ENCODE measurements at places on chromosomes 4 and X.

GRCh38 chr4:86846921-86847320 lies 2.3 kb downstream of the SLC10A6 start:
- H3K27ac ChIP-seq = no peak overlapping the region
- no peak overlapping the region for H3K4me3 ChIP-seq
- no peaks in the 10 kb centered on the region for H3K27me3 ChIP-seq

DNA sequence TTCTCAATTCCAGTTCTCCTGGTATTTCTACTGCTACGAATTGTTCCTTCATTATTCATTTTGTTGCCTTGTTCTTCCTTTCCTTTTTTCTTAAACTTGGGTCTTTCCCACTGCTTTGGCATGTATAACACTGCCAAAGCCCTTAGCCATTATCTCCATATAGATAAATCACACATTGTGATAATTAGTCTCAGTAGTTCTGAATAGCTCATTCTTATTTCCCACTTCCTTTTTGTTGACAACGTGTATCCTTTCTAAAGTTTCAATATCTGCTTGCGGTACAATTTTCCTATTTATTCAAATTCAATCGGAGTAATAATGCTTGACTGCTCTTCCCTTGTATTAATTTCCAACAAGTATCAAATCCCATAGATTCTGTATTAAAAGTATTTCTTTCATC lies 14.5 kb upstream of the CAMK2D start:
- H3K27ac ChIP-seq = no peak overlapping the region
- no peaks in the 10 kb centered on the region for H3K36me3 ChIP-seq
- no peak overlapping the region for H3K4me3 ChIP-seq

DNA sequence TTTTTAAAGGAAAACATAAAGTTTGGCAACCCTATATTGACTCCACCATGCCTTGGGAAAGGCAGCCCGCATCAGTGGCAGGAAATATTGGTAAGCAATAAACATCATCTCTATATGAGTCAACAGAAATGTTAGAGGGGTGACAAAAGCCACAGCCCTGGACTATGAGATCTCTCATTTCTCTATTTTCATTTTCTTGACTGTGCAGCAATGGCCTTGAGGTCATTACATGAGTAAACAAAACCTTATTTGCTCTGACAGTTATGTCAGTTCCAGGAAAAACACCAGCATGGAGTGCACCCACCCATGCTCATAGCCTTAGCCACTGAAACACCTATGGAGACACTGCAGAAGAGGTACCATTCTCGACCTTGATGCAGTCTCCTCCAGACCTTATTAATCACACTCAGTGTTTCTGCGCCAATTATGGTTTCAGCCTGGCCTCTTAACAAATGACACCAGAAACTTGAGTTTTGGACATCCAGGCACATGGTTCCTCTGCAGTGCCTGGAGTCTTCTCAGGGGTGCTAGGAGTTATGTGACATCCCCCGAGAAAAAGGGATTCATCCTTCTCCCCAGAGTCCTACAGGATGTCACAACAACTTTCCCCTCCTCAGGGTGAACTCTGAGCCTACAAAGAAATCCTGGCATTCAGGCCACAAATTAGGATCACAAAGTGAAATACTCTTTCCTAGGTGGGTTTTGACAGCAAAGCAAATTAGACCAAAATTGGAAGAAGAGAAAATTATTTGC lies 16.0 kb upstream of the HPGD start:
- no peak overlapping the region for H3K4me3 ChIP-seq
- no peaks in the 10 kb centered on the region for H3K4me1 ChIP-seq
- H3K27me3 ChIP-seq = no peaks in the 10 kb centered on the region

DNA sequence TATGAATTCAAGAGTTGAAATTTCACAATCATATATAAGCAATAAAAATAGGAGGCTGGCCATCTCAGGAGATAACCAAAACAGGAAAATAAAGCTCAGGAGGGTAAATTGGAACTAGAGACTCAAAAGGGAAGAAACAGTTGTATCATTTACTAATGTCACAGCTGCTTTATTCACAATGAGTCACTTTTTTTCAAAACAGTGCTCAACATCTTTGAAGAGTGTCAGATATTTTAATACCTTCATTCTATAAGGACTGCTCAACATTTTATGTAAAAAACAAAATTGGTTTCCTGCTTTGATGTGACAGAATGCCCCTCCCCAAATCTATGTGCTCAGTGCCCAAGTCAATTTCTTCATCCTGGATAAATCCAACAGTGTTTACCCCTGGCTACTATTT lies 97.7 kb downstream of the DDX60 start:
- H3K4me3 ChIP-seq = no peak overlapping the region
- peaks cover 9% of the 10 kb centered on the region for H3K36me3 ChIP-seq
- no peaks in the 10 kb centered on the region for H3K4me1 ChIP-seq
- no peak overlapping the region for H3K27ac ChIP-seq
- DNase-seq = no peak

DNA sequence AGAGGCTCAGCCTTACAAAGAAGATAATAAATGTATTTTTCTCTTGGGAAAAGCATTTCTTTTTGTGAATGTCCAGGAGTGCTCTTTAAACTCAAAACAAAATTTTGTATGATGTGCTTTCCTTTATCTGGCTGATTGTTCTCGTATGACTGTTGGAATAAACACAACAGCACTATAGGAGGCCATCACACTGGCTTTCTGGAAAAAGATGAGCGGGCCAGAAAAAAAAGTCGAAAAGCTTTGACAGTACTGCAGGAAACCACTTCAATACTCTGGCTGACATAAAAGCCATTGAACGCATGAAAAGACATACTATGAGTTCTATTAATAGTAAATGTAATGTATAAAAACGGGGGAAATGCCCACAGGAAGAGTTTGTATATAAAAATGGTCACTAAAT lies 64.7 kb upstream of the CTSO start:
- no peak overlapping the region for H3K4me3 ChIP-seq
- DNase-seq = no peak
- no peaks in the 10 kb centered on the region for H3K36me3 ChIP-seq
- H3K27ac ChIP-seq = no peak overlapping the region
- no peaks in the 10 kb centered on the region for H3K27me3 ChIP-seq

DNA sequence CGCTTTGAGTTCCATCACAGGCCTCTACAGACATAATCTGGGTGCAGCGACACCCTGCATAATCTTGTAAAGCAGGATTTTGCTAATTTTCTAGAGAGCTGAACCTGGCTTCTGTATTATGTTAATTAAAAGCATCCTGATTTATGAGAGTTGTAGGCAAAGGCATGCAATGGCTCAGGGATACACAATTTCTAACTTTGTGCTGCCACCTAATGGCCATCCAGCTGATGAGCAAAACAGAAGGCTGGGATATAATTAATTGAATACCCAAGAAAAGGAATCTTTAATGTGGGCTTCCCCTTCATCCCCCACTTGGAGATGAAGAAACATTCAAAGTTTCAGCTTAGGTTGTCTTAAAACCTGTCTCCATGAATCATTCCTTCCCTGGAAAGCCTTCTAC lies 78.1 kb downstream of the BMP15 start:
- DNase-seq = peak; percentile 22
- no peaks in the 10 kb centered on the region for H3K4me1 ChIP-seq
- H3K27me3 ChIP-seq = no peaks in the 10 kb centered on the region
- no peak overlapping the region for H3K4me3 ChIP-seq

- H3K27me3 ChIP-seq = no peaks in the 10 kb centered on the region
- no peaks in the 10 kb centered on the region for H3K4me1 ChIP-seq
- no peak overlapping the region for H3K27ac ChIP-seq
- no peak overlapping the region for H3K4me3 ChIP-seq
- H3K36me3 ChIP-seq = no peaks in the 10 kb centered on the region
- DNase-seq = no peak
These were observed 34.1 kb downstream of the SETD7 start for GRCh38 chr4:139521754-139522401.

DNA sequence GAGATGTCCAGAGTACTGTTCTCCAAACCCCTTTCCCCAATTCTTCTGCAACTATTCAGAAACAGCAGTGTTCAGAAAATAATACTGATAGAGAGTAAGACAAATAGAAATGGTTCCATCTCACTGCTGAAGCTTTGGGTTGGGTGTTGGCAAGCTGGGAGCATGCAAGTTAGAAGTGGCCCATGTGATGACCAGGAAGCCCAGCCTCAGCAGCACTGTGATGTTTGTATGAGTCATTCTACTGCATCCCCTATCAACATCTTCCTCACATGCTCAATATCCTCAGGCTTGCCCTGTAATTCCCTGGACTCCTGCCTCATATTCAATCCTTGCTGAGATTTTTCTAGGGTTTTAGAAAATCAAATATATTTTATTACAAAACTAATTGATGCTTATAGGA lies 96.5 kb downstream of the CHRDL1 start:
- DNase-seq = no peak
- no peaks in the 10 kb centered on the region for H3K27me3 ChIP-seq
- H3K4me1 ChIP-seq = no peaks in the 10 kb centered on the region
- H3K4me3 ChIP-seq = no peak overlapping the region
- H3K36me3 ChIP-seq = no peaks in the 10 kb centered on the region
- no peak overlapping the region for H3K27ac ChIP-seq

- DNase-seq = no peak
- no peaks in the 10 kb centered on the region for H3K27me3 ChIP-seq
- no peaks in the 10 kb centered on the region for H3K4me1 ChIP-seq
These were observed 25.6 kb upstream of the PLS3 start for GRCh38 chrX:115535421-115535820.

DNA sequence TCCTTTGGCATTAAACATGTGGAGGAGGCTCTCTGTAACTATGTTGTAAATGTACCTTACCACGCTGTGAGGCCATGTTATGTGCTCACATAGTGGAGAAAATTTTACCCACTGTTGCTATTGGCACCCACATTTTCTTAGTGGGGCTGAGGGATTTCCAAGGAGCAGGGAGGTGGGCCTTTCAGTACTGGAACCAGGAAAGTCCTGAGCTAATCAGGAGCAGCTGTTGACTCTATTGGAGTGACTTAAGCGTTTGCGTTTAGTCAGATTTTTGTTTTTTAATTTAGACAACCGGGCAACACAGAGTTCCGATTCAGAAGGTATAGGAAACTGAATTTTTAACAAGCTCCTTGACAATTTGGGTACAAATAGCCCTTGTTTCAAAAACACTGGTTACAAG lies 30.7 kb upstream of the WDR17 start:
- no peak for DNase-seq
- no peaks in the 10 kb centered on the region for H3K27me3 ChIP-seq
- H3K4me1 ChIP-seq = no peaks in the 10 kb centered on the region
- no peak overlapping the region for H3K27ac ChIP-seq
- H3K4me3 ChIP-seq = no peak overlapping the region

GRCh38 chr4:145957302-145957701 lies 18.7 kb upstream of the ZNF827 start:
- H3K36me3 ChIP-seq = no peaks in the 10 kb centered on the region
- no peaks in the 10 kb centered on the region for H3K4me1 ChIP-seq
- H3K27me3 ChIP-seq = no peaks in the 10 kb centered on the region
- no peak overlapping the region for H3K4me3 ChIP-seq

DNA sequence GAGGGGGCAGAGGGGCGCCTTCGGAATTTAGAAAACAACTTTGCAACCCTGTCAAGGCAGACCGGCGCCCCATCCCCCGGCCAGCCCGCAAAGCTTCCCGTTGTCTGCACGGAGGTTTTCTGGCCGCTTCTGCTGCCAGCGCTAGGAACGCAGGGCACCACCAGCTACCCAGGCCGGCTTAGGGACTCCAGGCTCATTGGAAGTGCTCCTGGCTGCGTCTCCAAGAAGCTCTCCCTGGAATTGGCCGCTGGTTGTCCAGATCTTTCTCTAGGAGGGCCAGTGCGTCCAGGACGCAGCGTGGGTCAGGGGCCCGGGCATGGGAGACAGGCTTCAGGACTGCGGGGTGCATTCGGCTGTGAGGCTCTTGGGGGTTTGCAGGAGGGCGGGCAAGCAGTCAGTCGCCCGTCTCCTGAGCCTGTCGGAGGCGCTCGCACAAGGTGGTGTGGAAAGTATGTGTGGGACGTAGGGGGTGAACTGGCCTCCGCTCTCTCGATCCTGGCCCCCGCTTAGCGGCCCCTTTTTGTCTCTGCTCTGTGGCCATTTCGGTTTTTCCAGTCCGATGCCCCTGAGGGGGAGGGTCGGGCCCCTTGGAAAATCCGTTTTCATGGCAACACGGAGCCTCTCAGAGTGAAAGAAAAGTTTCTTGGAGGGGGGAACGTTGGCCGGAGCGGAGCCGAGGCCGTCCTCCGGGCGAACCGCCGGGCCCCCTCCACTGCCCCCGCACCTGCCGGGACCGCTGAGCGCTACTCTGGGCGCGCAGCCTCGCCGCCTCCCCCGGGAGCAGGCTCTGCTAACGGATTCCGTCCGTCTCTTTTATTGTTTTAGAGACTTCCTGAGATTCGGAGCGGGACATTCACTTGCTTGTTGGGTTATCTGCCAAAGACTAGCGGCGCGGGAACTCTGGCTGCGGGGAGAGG lies 810 bp upstream of the SOX3 start:
- no peak overlapping the region for H3K27ac ChIP-seq
- no peak overlapping the region for H3K4me3 ChIP-seq
- H3K27me3 ChIP-seq = peaks cover 68% of the 10 kb centered on the region
- H3K4me1 ChIP-seq = no peaks in the 10 kb centered on the region

DNA sequence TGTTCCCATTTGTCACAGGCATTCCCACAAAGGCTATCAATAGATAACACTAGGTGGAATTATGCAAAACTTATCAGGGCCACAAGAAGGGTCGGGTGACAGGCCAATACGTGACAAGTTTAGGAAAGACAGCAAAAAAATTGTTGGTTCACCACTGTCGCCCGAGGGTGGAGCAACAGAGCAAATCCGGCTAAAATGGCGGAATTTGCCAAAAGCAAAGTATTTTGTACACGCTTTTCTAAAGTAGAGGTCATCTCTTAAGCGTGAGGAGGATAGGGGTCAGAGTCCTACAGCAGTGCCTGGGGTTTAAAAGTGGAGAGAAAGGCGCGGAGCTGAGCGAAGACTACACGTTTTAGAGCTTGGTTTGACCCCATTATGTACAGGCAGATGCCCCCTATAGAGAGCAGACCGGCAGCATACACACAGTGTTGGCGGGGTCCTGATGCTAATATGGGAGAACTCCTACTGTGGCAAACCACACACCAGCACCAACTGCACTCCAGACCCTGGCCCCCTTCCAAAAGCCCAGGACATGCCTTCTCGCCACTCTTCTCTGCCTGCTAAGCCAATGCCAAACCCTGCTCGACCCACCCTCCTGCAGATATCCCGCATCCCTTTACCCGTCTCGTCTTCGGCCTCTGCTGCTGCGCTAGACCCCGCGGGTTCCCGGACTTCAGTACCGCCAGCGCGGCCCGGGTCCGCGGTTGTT lies 733 bp downstream of the CCNA2 start:
- no peaks in the 10 kb centered on the region for H3K27me3 ChIP-seq
- no peaks in the 10 kb centered on the region for H3K4me1 ChIP-seq
- peak overlapping the region; percentile 91 for H3K4me3 ChIP-seq

GRCh38 chr4:41579043-41579442 lies 41.1 kb downstream of the LIMCH1 start:
- H3K27me3 ChIP-seq = no peaks in the 10 kb centered on the region
- H3K27ac ChIP-seq = no peak overlapping the region
- no peaks in the 10 kb centered on the region for H3K4me1 ChIP-seq
- H3K36me3 ChIP-seq = no peaks in the 10 kb centered on the region
- DNase-seq = no peak
- no peak overlapping the region for H3K4me3 ChIP-seq

- no peak for DNase-seq
- H3K36me3 ChIP-seq = no peaks in the 10 kb centered on the region
- peak overlapping the region; percentile 12 for H3K27ac ChIP-seq
These were observed 339.8 kb upstream of the GATB start for GRCh38 chr4:152100379-152101201.
